Activated naive CD8-positive, alpha-beta T cell treated with anti-CD3 and anti-CD28 coated beads, Interleukin-2, amount 10 ng/mL, durations not matched to agents 7 days and 5 days (primary cell): ENCODE measurements at places on chromosomes 3 and 15. TPM values are rescaled to one million over a fixed set of nuclear protein-coding genes. Genes with fewer than 3 reads are reported as not detected.

- no peak overlapping the region for H3K4me3 ChIP-seq
- no peaks in the 10 kb centered on the region for H3K36me3 ChIP-seq
- no peak for DNase-seq
Observed at GRCh38 chr15:65952391-65953053, 83.2 kb downstream of the RAB11A start.

DNA sequence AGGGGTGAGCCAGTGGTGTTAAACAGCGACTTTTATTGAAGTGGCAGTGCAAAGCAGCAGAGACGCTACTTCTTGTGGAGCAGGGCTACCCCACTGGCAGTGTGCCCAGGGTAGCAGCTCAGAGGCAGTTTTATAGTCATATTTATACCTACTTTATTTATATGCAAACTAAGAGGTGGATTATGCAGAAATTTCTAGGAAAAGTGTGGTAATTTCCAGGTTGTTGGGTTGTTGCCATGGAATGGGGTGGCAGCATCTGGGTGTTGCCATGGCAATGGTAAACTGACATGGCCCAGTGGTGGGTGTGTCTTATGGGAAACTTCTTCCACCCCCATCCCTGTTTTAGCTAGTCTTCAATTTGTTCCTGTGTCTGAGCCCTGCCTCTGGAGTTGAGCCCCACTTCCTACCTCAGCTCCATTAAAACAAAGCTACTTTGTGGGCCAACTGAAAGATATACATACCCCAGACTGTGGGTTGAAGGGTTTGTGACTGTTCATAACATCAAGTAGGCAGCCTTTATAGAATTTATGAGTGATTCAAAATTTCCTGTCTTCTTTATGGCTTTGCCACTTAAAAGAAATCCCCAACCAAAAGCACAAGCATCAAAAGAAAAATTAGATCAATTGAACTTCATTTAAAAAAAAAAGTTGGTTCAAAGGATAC lies 60.3 kb downstream of the EBLN2 start:
- no peak for DNase-seq
- no peak overlapping the region for H3K27ac ChIP-seq
- no peaks in the 10 kb centered on the region for H3K4me1 ChIP-seq
- H3K4me3 ChIP-seq, result no peak overlapping the region

GRCh38 chr3:4409971-4410573 lies 57.0 kb downstream of the SUMF1 start:
- peak overlapping the region; percentile 69 for H3K4me3 ChIP-seq
- peak overlapping the region; percentile 79 for H3K27ac ChIP-seq
- peaks cover 33% of the 10 kb centered on the region for H3K36me3 ChIP-seq
- H3K4me1 ChIP-seq, result peaks cover 29% of the 10 kb centered on the region
- no peaks in the 10 kb centered on the region for H3K27me3 ChIP-seq

GRCh38 chr3:147422601-147423536 lies 13.7 kb downstream of the ZIC1 start:
- DNase-seq, result no peak
- peaks cover 65% of the 10 kb centered on the region for H3K27me3 ChIP-seq
- H3K27ac ChIP-seq, result peak overlapping the region; percentile 48
- peak overlapping the region; percentile 10 for H3K4me3 ChIP-seq
- peaks cover 1% of the 10 kb centered on the region for H3K4me1 ChIP-seq

The RAB6B gene
- total RNA-seq, result 0.40 TPM

The PARP14 gene
- 129 TPM for total RNA-seq
